ENCODE measurements at places on chromosomes 6 and 20.

GRCh38 chr6:117399924-117400323 lies 25.8 kb downstream of the ROS1 start:
- no peak for DNase-seq

DNA sequence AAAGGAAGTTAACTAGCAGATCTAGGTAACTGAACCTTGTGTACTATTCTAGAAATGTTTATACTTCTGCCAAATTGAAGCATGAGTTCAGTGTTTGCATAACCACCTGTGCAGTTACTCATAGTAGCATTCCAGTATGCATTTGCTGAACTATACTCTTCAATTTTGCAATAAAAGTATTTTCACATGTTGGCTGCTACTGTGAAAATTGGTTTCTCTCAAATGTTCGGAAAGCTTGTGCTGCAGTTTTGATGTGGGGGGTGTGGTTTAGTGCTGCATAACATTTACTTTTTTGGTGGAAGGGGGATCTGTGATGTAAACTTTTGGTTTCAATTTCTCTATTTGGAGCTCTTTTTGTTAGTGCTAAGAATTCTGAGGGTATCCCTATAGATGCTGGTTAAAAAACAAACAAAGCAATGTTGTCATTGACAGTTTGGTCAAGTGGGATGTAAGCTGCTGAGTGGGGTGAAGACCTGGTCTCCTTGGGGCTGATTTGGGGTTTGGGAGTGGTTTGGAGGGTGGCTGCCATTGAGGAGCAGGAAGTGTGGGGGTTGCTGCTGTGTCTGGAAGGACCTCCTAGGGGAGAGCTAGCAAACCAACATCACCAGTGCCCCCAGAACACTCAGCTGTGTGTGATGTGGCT lies 87.8 kb downstream of the CARMIL1 start:
- DNase-seq, result no peak

DNA sequence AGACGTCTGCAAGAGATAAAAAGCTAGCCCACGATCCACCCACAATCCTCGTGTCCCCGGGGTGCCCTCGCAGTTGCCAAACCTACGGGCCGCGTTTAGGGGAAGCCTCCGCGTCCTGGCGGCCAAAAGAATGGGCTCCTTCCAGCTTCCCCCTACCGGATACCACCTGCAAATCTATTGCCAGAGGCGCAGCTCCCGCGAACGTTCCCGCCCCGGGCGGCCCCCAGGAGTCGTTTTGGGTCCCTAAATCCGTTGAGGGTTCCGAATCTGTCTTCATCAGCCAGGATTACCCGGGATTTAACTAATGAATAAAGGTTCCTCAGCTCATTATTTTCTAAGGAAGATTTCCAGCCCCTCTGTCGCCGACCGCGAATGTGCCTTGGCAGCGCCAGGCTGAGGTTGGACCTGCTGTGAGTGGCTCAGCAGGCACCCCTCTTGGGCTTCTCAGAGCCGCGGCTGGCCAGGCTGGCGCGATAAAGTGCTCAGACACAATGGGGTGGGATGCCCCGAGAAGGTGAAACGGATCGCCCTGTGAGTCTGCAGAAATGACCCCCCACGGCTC lies 2.8 kb upstream of the VSX1 start:
- no peak for DNase-seq

DNA sequence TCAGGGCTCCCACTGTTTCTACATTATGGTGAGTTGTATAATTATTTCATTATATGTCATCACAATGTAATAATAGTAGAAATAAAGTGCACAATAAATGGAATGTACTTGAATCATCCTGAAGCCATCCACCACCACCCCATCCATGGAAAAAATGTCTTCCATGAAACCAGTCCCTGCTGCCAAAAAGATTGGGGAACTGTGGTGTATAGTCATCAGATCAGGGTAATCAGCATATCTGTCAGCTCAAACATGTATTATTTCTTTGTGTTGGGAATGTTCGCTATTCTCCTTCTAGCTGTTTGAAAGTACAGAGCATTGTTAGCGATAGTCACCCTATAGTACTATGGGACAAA lies 33.8 kb upstream of the SLC22A23 start:
- DNase-seq, result no peak

DNA sequence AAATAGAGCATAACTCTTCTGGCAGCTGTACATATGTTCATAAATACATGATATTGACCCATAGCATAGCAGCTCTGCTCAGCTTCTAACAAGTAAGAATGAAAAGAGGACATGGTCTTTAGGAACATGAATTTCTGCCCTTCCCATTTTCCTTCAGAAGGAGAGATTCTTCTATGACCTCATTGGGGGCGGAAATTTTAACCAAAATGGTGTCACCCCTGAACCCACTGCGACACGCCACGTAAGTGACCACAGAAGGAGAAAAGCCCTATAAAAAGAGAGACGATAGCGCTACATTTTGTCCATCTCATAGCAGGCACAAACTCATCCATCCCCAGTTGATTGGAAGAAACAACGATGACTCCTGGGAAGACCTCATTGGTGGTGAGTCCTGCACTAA lies at the start of gene IL17A:
IL17A (plus strand) TSS at position 301 of the 400 bp plus-strand sequence; CDS start at position 358, 57 bp downstream.
- DNase-seq, result no peak

DNA sequence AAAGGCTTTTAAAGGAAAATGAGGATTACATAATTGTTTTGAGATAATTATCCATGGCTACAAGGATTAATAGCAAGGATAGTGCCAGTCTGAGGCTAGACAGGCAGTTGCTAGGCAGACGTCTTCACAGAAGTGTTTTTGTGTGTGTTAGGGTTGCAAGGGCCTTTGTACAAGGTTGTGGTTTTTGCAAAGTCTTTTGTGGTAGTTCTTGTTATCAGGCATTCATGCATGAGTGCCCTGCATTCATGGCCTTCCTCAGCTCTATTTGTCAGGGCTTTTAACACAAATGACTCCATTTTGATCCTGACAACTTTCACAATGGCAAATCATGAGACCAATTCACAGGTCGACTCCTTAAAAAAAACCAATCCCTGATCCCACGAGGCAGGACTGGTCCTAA lies 68.1 kb upstream of the TXNDC5 start:
- DNase-seq, result no peak

- no peak for DNase-seq
Observed at GRCh38 chr6:127790571-127790970, 110.3 kb downstream of the THEMIS start.

DNA sequence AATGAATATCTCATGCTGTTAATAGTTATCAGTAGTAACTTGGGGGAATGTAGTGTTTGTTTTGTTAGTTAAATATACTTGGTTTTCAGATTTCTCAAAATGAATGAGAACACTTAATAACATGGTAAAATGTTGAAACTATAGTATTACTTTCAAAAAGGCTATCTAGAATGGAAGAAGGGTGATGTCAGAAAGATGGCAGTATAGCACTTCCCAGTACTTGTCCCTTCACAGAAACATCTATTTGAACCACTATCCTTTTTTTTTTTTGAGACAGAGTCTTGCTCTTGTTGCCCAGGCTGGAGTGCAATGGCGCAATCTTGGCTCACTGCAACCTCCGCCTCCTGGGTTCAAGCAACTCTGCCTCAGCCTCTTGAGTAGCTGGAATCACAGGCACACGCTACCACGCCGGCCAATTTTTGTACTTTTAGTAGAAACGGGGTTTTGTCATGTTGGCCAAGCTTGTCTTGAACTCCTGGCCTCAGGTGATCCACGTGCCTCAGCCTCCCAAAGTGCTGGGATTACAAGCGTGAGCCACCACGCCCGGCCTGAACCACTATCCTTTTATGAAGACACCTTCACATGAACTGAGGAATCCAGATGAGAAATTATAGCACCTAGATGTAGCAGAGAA lies 4.7 kb upstream of the ECHDC1 start:
- DNase-seq, result no peak

Data from skeletal muscle cell (primary cell).